ENCODE measurements at places on chromosomes 5 and 9. TPM values are rescaled to one million over a fixed set of nuclear protein-coding genes. Genes with fewer than 3 reads are reported as not detected.

- DNase-seq, result peak; percentile 87
Measured at GRCh38 chr5:42951293-42951840, 88.8 kb downstream of the ANXA2R start.

DNA sequence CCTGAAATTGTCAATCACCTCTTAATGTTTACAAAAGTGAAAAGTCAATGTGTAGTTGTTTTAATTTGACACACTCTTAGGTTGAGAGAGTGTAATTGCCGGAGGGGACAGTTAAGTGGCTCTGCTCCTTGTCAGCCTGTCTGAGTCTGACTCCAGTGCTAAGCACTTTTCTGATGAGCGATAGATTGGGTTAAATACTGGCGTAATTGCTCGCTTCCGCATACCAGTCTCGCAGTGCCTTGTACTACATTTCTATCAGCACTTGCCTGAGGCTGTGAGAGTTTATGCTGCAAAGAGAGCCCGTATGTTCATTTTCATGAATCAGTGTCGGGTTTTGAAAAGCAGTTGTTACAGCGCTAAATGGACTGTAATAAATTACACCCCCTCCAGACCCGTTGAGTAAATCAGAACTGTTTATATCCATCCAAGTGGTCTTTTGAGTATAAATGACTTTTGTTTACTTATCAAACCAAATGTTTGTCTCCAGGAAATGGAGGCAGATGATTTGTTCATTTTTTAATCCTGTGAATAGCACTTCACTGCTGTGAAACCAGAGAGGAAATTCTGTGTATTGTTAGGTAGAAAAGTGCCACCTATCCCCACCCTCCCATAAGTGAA lies 41.0 kb upstream of the DMRT3 start:
- DNase-seq, result no peak

- DNase-seq, result no peak
Measured at GRCh38 chr9:89619019-89619418, 14.2 kb downstream of the GADD45G start.

Gene MAPKAP1
- total RNA-seq, result 60.4 TPM

Gene CATSPER3
- total RNA-seq, result 0.68 TPM

Gene CHSY3
- not detected for total RNA-seq

Gene PCDHAC2
- total RNA-seq, result not detected

All from activated CD8-positive, alpha-beta T cell treated with anti-CD3 and anti-CD28 coated beads, Interleukin-2, amount 10 ng/mL, durations not matched to agents 7 days and 5 days (primary cell).